ENCODE measurements at places on chromosomes 12 and 14.

GRCh38 chr12:129701631-129702101 is 202.2 kb downstream of the TMEM132D start:
- DNase-seq = no peak

GRCh38 chr12:51240971-51241370 is 2.3 kb downstream of the DAZAP2 start:
- DNase-seq = no peak

DNA sequence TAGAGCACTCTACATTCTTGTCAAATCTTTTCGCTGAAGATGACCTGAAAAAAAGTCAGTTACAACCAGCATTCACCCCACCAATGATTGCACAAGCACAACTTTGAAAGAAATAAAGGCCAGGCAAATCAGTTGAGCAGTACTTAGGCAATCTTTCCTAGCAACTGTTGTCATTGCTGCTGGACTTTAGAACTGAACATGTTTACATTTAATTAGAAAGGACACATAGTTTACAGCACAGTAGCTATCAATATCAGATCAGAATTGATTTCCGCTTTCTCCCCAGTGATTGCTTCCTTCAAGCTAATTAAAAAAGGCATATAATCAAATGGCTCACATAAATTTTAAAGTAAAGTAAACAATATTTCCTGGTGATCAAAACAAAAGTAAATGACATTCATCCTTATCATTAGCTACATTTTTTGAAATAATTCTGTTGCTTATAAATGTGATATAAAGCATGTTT is 128.4 kb downstream of the FOXA1 start:
- DNase-seq = no peak

GRCh38 chr12:127172861-127173260 is 1094.1 kb upstream of the TMEM132C start:
- no peak for DNase-seq

GRCh38 chr14:36479344-36479743 is 40.7 kb downstream of the NKX2-1 start:
- no peak for DNase-seq

GRCh38 chr12:19646599-19646998 is 207.3 kb downstream of the AEBP2 start:
- DNase-seq = no peak

DNA sequence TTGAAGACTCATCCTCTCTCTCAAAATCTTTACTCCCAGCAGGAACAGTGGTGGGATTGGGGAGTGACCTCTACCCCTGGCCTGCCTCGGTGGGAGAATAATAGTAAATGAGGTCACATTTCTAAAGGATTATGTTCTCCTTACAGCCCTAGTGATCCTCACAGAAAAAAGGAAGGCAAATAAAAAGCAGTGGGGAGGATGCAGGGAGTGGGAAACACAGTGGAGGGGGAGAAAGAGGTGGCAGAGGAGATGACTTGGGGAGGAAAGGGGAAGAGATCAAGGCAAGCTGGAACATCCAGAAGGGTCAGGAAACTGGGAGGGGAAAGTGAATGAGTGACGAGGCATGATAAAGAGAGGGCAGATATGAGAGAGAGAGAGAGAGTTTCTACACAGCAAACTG is 8.3 kb upstream of the SYNDIG1L start:
- no peak for DNase-seq

GRCh38 chr12:162467-163307 is 51.3 kb downstream of the SLC6A12 start:
- DNase-seq = no peak

GRCh38 chr12:7091171-7091570 is 1.1 kb downstream of the C1R start:
- no peak for DNase-seq
